Fibroblast of skin of right quadriceps (primary cell): ENCODE measurements at places on chromosomes 13 and 19.

- DNase-seq: no peak
These were observed 1573.9 kb upstream of the PRR20A start for GRCh38 chr13:55566779-55567178.

DNA sequence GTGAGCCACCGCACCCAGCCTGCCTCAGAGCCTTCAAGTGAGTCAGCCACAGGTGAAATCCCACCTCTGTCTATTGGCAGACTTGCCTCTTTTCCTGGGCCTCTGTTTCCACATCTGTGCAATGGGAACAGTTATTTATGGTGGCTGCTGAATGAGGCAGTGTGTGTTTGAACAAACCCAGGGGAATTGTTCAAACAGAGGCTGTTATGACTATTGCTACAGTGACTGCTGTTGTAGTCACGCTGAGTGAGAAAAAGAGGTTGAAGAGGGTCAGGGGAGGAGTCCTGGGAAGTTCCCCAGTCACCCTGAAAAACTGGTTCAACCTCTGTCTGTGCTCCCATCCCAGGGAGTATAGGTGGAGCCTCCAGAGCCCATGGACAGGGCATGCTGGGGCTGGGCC is at the start of gene CEACAM19:
CEACAM19 (plus strand) TSS at position 83 of the 400 bp plus-strand sequence. CDS start 450 bp downstream, outside the sequence.
- no peak for DNase-seq

DNA sequence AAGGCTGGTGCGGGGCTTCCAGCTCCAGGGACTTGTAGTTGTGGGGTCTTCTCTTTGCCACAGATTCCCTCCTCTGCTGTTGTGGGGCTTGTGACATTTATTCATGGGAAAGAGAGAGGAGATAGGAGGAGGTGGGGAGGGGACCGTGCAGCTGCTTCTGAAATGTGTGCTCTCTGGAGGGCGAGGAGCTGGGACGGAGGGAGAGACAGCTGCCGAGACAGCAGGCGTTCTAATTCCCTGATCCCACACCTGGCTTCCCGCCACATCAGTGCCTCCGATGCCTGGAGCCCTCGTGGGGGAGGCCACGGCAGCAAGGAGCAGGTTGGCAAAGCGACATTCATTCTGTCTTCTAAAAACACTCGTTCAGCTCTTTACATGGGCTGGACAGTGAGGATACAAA is 164.4 kb downstream of the USP12 start:
- DNase-seq: no peak

- no peak for DNase-seq
These were observed 102.6 kb downstream of the DOCK9 start for GRCh38 chr13:98875146-98875729.

DNA sequence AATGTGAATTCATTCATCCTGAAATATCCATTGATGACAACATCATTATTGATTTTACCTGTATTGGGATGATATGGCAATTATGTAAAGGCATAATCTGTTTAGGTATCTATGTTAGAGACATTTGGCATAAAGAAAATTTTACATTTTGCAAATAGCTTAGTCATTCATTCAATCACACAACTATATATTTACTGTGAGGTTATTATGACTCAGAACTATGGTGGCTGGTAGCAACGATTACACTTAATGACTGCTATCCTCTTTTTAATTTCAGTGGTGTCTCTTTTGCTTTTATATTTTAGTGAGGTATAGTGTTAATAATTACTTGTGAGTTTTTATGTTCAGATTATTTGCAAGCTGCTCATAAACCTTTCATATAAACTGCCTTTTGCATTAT is 955.9 kb downstream of the SLITRK6 start:
- no peak for DNase-seq

DNA sequence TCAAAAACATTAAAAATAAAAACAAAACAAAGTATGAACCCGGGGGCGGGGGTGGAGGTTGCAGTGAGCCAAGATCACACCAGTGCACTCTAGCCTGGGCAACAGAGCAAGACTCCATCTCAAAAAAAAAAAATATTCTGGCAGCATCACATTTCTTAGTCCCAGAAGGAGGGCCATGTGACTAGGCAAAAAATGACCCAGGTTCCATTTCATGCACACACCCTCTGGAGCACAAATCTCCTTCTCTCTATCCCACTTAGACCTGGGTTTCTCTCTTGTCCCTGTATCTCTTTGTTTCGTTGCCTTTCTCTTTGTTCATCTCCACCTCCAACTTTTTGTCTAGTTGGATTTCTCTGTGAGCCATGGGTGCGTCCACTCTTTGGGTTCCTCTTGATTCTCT is 6.2 kb upstream of the CYP2A7 start:
- no peak for DNase-seq

DNA sequence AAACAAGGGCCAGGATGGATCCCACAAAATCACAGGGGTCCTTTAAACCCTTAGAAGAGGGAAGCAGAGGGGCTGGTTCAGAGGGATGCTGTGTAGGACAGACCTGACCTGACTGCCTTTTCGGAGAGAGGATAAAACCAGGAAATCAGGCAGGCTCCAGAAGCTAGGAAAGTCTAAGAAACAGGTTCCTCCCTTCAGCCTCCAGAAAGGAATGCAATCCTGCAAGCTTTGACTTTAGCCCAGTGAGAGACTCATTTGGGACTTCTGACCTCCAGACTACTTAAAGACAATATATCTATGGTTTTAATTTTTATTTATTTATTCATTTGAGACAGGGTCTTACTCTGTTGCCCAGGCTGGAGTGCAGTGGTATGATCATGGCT is 5.3 kb downstream of the RAB20 start:
- no peak for DNase-seq

DNA sequence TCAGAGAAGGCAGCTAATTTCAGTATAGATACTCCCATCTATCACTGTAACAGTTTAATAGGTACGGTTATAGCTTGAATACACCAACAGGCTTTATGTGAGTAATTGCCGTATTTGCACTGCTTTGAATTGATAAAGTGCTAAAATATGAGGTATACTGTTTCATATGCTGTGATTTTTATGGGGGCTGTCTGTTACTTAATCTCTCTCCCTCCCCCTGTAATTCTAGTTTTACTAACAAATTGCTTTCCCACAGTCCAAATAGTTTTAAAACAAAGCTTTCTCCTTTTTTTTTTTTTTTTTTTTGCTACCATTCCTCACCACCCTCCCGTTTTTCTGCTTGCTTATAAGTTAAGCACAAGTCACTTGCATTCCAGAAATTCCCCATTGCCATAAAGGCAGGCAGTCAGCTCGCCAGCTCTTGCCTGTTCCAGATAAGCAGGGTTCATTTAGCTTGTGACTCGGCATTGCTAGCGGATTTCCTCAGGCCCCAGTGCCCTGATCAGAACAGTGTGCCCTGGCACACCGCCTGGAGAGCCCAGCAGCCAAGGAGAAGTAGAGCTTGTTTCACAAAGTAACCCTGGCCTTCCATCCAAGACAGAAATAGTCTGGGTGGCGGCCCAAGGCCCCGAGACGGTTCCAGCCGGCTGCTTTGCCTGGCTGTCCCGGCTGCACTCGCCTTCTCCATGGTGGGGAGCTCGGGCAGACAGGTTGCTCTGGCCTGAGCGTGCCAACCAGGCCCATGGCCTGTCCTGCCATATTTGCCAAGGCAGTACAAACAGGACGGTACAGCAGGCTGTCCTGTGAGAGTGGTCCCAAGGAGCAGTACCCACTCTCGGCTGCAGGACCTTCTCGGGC is 43.5 kb upstream of the NPAS1 start:
- DNase-seq: peak; percentile 95

DNA sequence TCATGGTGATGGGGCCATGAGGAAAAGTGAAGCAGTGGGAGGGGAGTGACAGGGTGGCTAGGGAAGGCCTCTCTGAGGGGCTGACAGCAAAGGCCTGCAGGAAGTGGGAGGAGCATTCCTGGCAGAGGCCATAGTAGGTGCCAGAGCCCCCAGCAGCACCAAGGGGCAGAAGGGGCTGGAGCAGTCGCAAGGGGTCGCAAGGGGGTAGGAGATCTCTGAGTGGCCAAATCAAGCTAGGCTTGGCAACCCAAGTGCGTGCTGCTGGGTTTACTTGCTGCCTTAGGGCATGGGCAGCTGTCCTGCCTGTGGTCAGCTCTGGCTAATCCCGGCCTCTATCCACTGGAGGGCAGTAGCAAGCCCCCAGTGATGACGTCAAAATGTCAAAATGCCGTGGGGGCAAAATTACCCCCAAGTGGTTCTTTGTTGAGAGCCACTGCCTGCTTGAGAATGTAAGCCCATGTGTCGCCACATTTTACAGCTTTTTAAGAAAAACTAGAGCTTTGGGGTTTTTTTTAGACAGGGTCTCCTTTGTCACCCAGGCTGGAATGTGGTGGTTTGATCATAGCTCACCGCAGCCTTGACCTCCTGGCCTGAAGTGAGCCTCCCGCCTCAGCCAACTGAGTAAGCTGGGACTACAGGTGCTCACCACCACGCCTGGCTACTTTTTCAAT is 11.8 kb downstream of the CCDC97 start:
- DNase-seq: peak; percentile 61

DNA sequence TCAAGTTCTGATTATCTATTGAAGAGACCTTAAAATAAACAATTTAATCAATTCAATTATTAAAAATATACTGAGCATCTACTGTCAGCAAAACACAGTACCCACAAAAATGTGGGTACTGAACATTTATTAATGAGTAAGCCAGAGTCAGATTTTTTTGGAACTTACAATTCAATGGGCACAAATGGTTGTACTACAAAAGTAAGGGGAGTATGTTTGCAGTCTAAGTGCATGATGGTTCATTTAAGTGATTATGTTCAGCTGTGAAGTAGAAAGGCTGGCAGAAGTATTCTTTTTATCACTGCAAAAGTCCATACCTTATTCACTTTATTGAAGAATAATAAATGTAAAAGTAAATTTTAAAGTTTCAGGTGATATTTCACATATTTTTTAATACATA is 27.6 kb downstream of the FGF14 start:
- DNase-seq: no peak
